ENCODE measurements at places on chromosomes 4 and X. TPM values are rescaled to one million over a fixed set of nuclear protein-coding genes. Genes with fewer than 3 reads are reported as not detected.

The TEX13C gene
- polyA plus RNA-seq = not detected

The RASSF6 gene
- polyA plus RNA-seq = 14.6 TPM

The HUWE1 gene
- polyA plus RNA-seq = 27.1 TPM

The BEX1 gene
- 1.9 TPM for polyA plus RNA-seq

The MFAP3L gene
- polyA plus RNA-seq = under 0.01 TPM

The SLC25A14 gene
- 19.1 TPM for polyA plus RNA-seq

The RAB40AL gene
- polyA plus RNA-seq = 0.06 TPM

The MAP3K15 gene
- polyA plus RNA-seq = not detected

The CLCN3 gene
- polyA plus RNA-seq = 8.7 TPM

The FAM47A gene
- polyA plus RNA-seq = not detected

DNA sequence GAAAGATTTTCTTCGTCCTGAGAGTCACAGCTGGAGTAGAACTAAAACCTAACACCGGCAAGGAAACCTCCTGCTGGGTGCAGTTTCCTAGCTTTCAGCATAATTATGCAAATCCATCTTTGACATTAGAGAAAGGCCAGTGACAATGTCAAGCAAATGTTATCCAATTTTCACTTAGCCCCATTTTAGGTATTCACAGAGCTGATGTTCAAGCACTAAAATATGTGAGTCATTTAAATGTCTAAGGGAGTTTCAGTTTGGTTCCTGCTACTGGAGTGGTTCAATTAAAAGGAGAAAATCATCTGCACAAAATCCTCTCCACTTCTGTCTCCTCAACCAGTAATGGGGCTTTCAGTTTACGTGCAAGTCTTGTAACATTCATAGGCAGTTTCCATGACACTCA, 37.1 kb upstream of the AMOT start:
- H3K36me3 ChIP-seq = no peaks in the 10 kb centered on the region
- DNase-seq = no peak
- peak overlapping the region; percentile 14 for H3K27ac ChIP-seq
- no peak overlapping the region for H3K4me3 ChIP-seq

DNA sequence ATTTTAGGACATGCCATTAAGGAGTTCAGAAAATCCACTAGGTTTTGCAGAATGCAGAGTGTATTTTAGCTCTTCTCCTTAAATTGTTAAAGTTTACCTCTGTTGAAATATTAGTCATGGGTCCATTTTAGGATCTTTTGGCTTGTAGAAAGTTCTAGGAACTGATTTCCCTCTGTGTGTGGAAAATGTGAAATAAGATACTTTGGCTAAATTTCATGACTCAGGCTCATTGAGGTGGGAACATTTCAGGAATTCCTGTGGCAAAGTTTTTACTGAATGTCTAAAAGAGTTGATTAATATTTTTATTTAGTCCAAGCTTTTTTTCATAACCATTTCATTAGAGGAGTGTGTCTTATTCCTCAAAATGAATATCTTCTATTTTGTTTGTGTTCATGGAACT, 7.0 kb downstream of the FHIP1A start:
- peaks cover 6% of the 10 kb centered on the region for H3K4me1 ChIP-seq
- no peak overlapping the region for H3K27ac ChIP-seq
- no peaks in the 10 kb centered on the region for H3K27me3 ChIP-seq
- no peak overlapping the region for H3K4me3 ChIP-seq
- H3K36me3 ChIP-seq = no peaks in the 10 kb centered on the region

DNA sequence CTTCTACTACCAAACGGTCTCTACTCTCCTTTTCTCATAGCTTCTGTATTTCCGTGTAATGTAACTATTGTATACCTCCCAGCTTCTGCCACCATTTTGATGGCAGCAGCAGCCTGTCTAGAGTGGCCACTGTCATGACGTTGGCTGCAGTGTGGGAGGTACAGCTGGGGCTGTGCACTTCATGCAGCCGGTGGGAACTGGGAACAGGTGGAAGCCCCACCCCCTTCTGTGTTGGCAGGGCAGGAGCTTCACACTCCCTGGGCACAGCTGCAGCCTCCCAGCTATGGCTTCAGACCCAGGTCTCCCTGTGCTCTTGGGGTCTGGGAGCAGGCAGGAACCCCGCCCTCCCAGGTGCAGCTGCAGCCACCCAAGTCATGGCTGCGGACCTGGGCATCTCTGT, 49.8 kb upstream of the SEC24B start:
- no peaks in the 10 kb centered on the region for H3K27me3 ChIP-seq
- H3K36me3 ChIP-seq = no peaks in the 10 kb centered on the region
- no peak overlapping the region for H3K4me3 ChIP-seq
- H3K4me1 ChIP-seq = no peaks in the 10 kb centered on the region
- H3K27ac ChIP-seq = no peak overlapping the region

DNA sequence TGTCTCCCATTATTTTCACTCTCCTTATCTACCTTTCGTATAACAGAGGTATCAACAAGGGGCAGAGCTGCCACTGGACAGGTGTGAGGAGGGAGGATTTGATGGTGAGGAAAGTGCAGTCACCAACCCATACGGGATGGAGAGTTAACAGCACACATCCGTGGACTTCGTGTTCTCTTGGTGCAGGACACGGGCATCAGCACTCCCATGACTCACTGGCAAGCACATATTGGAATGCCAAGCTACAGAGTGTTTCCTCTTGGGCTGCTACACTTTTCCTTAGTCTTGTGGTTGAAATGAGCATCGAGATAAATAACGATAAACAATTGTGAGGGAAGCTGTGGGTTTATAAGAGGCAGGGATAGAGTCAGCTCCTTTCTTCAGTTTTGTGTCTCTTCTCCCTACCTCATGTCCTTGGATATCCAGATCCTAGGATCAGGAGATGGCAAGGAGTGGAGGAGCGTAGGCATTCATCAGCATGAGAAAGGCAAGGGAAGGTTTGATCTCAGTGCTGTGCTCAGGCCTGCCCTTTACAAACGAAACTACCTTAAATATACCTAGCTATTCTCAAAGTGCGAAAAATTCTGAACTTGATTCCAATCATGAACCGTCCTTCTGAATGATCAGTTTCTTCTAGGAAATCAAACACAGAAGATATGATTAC, 96.3 kb downstream of the ZNF827 start:
- no peak for DNase-seq
- H3K27me3 ChIP-seq = no peaks in the 10 kb centered on the region
- H3K4me1 ChIP-seq = no peaks in the 10 kb centered on the region
- no peak overlapping the region for H3K4me3 ChIP-seq
- no peak overlapping the region for H3K27ac ChIP-seq

- H3K27ac ChIP-seq = no peak overlapping the region
- peaks cover under 1% of the 10 kb centered on the region for H3K4me1 ChIP-seq
- H3K27me3 ChIP-seq = no peaks in the 10 kb centered on the region
- no peaks in the 10 kb centered on the region for H3K36me3 ChIP-seq
These were observed 81.3 kb downstream of the STIM2 start for GRCh38 chr4:26941951-26942350.

GRCh38 chr4:142265536-142265935, 580.6 kb downstream of the INPP4B start:
- H3K27me3 ChIP-seq = no peaks in the 10 kb centered on the region
- no peak for DNase-seq
- H3K4me1 ChIP-seq = no peaks in the 10 kb centered on the region

DNA sequence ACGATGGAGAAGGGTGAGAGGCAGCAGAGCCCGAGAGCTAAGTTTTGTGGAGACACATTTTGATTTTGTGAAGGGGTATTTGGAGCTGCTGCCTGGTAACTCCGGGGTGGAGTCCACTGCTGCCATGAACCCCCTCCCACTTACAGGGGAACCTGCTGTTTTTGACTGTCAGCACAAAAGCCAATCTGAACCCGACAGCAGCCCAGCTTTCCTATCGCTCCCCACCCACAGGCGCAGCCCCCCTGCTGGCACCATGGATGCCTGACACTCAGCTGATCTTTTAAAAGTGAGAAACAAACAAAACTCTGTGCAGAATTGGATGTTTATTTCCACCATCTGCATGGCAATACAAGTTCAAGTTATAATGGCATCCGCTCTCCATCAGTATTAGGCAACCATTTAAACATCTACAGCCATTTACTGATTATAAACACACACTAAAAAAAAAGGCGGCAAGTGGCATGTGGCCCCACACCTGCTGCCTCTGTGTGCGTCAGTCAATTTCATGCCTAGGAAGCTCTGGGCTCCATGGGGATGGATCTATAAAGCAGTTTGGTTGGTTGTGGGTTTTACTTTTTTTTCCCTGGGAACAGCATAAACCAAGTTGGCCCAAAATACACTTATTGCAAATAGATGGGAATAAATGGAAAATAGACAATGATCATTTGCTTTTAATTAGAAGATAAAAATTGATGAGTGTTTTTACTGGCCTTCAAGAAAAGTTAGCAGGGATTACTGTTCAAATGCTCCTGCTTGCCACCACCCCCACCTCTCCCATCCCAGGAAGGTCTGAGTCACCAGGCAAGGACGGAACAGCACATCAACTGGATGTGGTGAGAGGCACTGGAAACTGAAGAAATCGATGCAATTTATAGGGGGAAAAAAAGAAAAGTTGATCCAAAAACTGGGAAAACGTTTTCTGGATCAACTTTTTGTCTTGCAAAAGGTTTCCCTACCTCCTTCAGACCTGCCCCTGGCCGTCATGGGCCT, 46.0 kb downstream of the SEPSECS start:
- H3K4me3 ChIP-seq = no peak overlapping the region
- no peaks in the 10 kb centered on the region for H3K27me3 ChIP-seq
- H3K4me1 ChIP-seq = no peaks in the 10 kb centered on the region
- DNase-seq = no peak

- peak overlapping the region; percentile 95 for H3K27ac ChIP-seq
- DNase-seq = peak; percentile 52
- no peaks in the 10 kb centered on the region for H3K27me3 ChIP-seq
- no peak overlapping the region for H3K4me3 ChIP-seq
These were observed 4.2 kb upstream of the TMSB4X start for GRCh38 chrX:12970691-12971202.

DNA sequence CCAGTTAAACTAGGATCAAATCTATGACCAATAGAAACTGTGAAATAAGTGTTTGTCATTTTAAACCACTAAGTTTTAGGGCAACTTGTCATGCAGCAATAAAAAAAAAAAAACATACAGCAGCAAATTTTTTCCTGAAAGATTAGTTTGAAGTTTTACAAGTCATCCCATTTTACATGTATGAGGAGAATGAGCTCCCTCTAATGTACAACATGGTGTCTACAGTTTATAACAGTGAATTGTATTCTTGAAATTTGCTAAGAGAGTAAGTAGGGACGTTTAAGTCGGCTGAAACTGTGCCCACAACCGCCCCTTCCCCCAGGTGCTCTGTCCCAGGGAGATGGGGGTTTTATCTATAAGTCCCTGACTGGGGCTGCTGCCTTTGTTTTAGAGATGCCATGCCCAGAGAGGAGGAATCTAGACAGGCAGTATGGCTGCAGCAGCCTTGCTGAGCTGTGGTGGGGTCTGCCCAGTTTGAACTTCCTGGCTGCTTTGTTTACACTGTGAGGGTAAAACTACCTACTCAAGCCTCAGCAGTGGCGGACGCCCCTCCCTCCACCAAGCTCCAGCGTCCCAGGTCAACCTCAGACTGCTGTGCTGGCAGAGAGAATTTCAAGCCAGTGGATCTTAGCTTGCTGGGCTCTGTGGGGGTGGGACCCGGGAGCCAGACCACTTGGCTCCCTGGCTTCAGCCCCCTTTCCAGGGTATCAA, 499.3 kb upstream of the CT83 start:
- no peaks in the 10 kb centered on the region for H3K27me3 ChIP-seq
- no peaks in the 10 kb centered on the region for H3K36me3 ChIP-seq
- H3K4me3 ChIP-seq = no peak overlapping the region
- peak; percentile 1 for DNase-seq

GRCh38 chrX:26050099-26050498, 88.0 kb upstream of the MAGEB18 start:
- no peaks in the 10 kb centered on the region for H3K4me1 ChIP-seq
- H3K4me3 ChIP-seq = no peak overlapping the region
- H3K27me3 ChIP-seq = no peaks in the 10 kb centered on the region
- DNase-seq = no peak
- H3K36me3 ChIP-seq = no peaks in the 10 kb centered on the region

GRCh38 chr4:174314274-174314673, 30.6 kb downstream of the CEP44 start:
- no peaks in the 10 kb centered on the region for H3K36me3 ChIP-seq
- H3K4me1 ChIP-seq = no peaks in the 10 kb centered on the region
- H3K27me3 ChIP-seq = no peaks in the 10 kb centered on the region
- no peak overlapping the region for H3K27ac ChIP-seq

DNA sequence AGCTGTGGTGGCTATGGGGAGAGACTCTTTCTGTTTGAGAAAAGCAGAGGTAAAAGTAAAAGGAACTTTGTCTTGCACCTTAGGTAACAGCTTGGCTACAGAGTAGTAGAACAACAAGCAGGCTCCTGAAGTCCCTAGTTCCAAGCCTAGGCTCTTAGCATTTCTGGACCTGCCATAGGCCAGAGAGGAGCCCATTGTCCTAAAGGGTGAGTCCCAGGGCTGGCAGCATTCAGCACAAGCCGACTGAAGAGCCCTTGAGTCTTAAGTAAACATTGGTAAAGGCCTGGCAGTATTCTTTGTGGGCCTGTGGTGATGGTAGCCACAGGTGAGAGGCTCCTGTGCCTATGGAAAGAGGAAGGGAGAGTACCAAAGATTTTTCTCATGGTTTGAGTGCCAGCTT, 38.2 kb downstream of the CSN3 start:
- no peaks in the 10 kb centered on the region for H3K27me3 ChIP-seq
- no peak overlapping the region for H3K4me3 ChIP-seq
- no peak overlapping the region for H3K27ac ChIP-seq
- DNase-seq = no peak
- H3K36me3 ChIP-seq = no peaks in the 10 kb centered on the region

GRCh38 chr4:188194421-188194820, 55.2 kb downstream of the TRIML1 start:
- H3K4me1 ChIP-seq = no peaks in the 10 kb centered on the region
- no peak for DNase-seq
- no peak overlapping the region for H3K4me3 ChIP-seq
- H3K36me3 ChIP-seq = no peaks in the 10 kb centered on the region

DNA sequence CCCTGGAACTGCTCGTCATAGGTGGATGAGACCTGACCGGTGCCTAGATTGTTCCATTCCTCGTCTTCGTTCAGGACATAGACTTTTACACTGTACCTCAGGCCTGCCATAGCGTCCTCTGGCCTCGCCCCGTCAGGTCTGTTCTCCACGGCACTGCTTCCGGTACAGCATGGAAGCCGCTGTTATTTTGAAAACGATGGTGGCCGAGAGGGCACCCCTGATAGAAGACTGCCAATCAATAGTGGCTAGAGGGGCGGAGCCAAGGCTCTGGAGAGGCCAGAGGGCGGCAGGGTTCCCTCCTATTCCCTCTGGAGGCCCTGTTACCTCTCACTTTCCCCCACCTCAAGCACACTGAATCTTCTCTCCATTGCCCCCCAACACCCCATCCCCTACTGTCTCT, at the start of gene PPP4R3C:
Gene PPP4R3C (minus strand): TSS at position 155 of the 400 bp plus-strand sequence. CDS start 45 bp downstream, at position 110.
- H3K36me3 ChIP-seq = no peaks in the 10 kb centered on the region
- H3K4me1 ChIP-seq = no peaks in the 10 kb centered on the region
- H3K27me3 ChIP-seq = no peaks in the 10 kb centered on the region
- no peak within 1 kb of the TSS for H3K4me3 ChIP-seq
- H3K27ac ChIP-seq = no peak within 1 kb of the TSS
- no peak for DNase-seq

GRCh38 chr4:22733816-22734215, 41.1 kb downstream of the GBA3 start:
- H3K27ac ChIP-seq = no peak overlapping the region
- H3K36me3 ChIP-seq = no peaks in the 10 kb centered on the region
- H3K4me1 ChIP-seq = no peaks in the 10 kb centered on the region
- no peaks in the 10 kb centered on the region for H3K27me3 ChIP-seq
- no peak overlapping the region for H3K4me3 ChIP-seq

Measured in small intestine (tissue), 16 donors.